ENCODE measurements at places on chromosomes 1 and 21. TPM values are rescaled to one million over a fixed set of nuclear protein-coding genes. Genes with fewer than 3 reads are reported as not detected.

The SNX7 gene
- 80.3 TPM for total RNA-seq

The CAMSAP2 gene
- 57.5 TPM for total RNA-seq

The RPS6KC1 gene
- 70.3 TPM for total RNA-seq

The DCST1 gene
- total RNA-seq, result not detected

The SRSF4 gene
- total RNA-seq, result 44.4 TPM

The RIMKLA gene
- total RNA-seq, result 0.09 TPM

The HES5 gene
- total RNA-seq, result not detected

The AADACL3 gene
- total RNA-seq, result not detected

The ZNF593OS gene
- total RNA-seq, result not detected

The ETV3L gene
- total RNA-seq, result not detected

The TRIM17 gene
- 7.0 TPM for total RNA-seq

The RNF186 gene
- not detected for total RNA-seq

Data from fibroblast of the aortic adventitia (primary cell).